Right cardiac atrium (tissue), 5 donors: ENCODE measurements at places on chromosomes 4 and X. TPM values are rescaled to one million over a fixed set of nuclear protein-coding genes. Genes with fewer than 3 reads are reported as not detected.

DNA sequence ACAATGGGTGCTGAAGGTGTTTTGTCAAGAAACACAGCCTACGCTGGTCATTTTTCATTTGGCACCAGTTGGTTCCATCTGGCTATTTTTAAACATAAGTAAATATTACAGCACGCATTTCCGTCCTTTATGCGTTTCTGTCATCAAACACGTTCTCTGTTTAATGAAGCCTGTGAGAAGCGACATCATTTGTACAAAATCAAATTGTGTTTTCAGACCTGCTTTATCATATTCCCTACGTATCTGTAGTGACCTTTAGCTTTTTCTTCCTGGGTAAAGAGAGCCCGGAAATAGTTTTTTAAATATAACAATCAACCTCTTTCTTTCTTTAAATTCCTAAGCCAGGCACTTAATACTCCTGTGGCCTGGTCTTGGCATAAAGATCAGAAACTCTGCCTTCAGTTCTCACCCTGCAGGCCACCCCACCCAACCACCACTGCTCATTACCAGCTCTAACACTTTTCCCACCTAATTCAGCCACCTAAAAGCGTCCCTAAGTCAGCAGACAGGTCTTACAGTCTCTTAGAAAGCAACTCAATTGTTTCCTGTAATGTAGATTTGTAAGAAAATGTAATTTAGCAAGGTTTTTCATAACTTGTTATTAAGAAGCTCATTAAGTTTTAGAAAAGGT, 30.4 kb downstream of the ACSL1 start:
- DNase-seq: no peak

C1GALT1C1 gene
- total RNA-seq: 23.6 TPM

DNA sequence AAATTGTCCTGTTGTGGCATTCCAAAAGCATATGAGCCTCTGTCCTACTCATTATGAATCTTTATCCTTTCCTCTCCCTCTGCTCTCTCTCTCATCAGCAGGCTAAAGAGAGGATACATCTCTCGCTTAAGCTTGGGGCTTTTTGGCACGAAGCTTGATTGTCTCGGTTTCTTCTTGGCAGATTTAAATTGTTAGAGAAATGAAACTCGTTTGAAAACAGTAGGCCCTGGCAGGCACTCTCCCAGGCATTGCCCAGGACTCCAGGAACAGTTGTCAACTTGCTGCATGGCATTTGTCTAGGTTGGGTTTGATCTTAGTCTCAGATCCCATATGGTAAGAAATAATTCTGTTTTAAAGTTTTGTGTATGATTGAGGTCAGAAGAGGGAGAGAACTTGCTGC, 35.5 kb downstream of the NAA11 start:
- DNase-seq: no peak

GRCh38 chrX:135688137-135688536, 25.3 kb upstream of the CT45A1 start:
- no peak for DNase-seq

CXCL9 gene
- 0.26 TPM for total RNA-seq

DNA sequence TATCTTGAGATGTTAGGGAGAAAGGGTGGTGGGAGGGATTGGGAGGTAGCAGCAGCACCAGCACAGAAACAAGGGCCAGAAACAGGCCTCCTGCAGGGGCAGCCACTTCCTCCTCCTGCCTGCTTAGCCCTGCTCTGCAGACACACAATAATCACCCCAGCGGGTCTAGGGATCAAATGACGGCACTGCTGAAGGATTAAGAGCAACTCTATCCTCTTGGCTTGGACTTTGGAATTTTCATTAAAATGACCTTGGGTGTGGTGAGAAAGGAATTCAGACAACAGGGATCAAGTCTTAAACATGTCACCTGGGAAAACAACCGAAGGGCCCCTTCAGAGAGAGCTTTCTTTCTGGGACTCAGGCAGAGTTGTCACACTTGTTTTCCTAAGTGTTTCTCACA, 353.4 kb downstream of the SPRY1 start:
- no peak for DNase-seq

GRCh38 chr4:54058171-54058570, 6.2 kb downstream of the CHIC2 start:
- DNase-seq: no peak

SPANXA2 gene
- not detected for total RNA-seq

DNA sequence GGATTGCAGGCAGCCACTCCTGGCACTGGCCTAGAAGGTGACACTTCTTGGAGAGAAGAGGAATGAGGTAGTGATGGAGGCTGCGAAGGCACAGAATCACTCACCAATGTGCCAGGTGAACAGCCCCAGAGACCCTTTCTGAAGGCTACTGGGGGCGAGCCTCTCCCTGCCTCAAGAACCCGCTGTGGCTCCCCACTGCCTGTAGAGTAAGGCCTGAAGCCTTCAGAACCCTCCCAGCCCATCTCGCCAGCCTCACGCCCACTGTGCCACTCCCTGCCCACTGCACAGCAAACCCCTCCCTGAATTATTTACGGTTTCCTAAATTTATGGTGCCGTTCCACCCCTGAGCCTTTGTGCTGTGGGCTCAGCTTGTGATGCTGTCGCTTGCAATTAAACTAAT, 24.2 kb upstream of the SORCS2 start:
- DNase-seq: peak; percentile 31

DNA sequence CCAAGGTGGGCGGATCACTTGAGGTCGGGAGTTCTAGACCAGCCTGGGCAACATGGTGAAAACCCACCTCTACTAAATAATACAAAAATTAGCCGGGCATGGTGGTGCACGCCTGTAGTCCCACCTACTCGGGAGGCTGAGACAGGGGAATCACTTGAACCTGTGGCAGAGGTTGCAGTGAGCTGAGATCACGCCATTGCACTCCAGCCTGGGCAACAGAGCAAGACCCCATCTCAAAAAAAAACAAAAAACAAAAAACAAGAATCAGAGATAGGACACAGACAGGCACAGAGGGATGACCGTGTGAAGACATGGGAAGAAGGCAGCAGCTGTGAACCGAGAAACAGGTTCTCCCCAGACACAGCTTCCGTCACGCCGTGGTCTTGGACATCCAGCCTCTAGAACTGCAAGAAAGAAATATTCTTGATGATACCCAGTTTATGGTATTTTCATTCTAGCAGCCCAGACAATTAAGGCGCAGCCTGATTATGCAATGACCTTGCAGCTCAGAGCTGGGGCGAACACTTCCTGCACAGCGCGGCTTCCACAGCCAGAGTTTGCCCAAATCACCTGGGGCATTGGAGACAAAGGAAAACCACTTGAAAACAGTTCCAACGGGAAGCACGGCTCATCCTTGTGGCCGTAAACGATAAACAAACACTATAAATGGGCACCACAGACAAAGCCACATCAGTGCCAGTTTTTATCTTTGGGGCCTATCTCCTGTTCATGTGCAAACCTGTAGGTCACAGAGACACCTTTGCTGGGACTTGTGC, 4.2 kb upstream of the ARSD start:
- no peak for DNase-seq

DNA sequence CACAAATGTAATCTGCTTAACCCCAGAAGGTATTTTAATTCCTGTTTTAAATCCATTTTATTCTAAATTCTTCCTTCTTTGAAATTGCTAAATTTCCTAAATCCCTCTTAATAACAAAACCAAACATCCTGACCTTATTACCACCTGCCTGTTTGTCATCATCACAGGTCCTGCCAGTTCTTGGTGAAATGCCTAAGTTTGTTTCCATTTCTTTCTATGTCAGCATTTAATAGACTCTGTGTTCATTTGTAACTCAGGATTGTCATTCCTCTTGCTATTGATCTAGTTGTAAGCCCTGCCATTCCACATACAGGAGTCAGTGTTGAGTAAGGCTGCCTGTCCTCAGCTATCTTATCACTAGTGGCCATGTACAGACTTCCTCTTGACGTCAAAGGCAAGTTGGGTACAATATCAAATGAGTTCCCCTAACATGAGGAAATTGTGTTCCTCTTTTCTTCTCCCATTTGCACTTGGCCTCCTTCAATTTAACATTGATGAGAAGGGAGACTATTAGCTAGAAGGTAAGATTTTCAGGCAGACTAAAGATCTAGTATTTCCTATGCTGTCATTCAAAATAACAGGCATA, 440.1 kb downstream of the AFF2 start:
- DNase-seq: no peak

DNA sequence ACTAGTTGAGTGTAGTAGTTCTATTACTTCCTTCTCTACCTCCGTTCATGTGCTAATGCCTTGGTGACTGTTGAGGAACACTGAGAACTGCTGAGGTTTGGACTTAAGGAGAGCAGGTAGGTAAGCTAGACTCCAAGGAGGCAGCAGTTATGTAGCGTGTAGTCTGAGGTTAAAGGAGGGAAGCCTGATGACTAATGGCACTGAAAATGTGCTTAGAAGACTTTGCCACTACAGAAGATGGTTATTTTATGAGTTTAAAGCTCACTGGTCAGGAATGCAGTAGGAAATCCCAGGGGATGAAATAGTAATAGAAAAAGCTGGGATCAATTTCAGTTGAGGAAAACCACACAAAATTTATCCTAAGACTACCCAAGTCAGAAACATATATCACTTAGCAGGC, 1077.3 kb downstream of the RAPGEF2 start:
- no peak for DNase-seq

RHOXF1 gene
- total RNA-seq: not detected

DNA sequence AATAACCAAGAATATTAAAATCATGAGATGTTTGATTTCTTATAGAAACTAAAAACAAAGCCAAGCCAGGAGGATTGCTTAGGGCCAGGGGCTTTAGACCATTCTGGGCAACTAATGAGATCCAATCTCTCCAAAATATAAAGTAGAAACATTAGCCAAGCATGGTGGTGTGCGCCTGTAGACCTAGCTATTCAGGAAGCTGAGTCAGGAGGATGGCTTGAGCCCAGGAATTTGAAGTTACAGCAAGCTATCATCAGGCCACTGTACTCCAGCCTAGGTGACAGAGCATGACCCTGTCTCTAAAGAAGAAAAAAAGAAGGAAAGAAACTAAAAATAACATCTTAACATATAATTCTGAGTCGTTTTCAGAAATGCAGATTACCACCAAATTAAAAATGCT, 96.7 kb downstream of the NAF1 start:
- no peak for DNase-seq

ZMYM3 gene
- total RNA-seq: 24.2 TPM

GRCh38 chr4:154872198-154872597, 91.1 kb downstream of the RBM46 start:
- no peak for DNase-seq

MAP9 gene
- 9.6 TPM for total RNA-seq

DNA sequence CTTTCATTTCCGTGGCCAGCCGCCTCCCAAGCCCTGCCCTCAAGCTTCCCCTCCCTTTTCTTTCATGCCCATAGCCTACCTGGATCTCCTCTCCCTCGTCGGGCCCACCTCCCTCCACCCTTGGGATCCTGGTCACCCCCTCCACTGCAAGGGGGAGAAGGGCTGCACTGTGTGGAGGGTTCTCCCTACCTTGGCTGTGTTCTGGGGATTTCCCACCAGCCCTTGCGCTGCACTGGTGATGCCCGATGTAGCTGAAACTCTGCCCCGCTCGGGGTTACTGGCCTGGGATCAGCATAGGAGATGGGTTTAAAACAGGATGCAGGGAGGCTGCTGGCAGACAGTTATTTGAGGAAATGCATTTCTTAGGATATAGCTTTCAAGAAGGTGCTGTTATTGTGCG, 128.9 kb downstream of the TBL1X start:
- no peak for DNase-seq

COL4A6 gene
- 18.1 TPM for total RNA-seq

CYTL1 gene
- 0.46 TPM for total RNA-seq

GRSF1 gene
- total RNA-seq: 77.8 TPM

DNA sequence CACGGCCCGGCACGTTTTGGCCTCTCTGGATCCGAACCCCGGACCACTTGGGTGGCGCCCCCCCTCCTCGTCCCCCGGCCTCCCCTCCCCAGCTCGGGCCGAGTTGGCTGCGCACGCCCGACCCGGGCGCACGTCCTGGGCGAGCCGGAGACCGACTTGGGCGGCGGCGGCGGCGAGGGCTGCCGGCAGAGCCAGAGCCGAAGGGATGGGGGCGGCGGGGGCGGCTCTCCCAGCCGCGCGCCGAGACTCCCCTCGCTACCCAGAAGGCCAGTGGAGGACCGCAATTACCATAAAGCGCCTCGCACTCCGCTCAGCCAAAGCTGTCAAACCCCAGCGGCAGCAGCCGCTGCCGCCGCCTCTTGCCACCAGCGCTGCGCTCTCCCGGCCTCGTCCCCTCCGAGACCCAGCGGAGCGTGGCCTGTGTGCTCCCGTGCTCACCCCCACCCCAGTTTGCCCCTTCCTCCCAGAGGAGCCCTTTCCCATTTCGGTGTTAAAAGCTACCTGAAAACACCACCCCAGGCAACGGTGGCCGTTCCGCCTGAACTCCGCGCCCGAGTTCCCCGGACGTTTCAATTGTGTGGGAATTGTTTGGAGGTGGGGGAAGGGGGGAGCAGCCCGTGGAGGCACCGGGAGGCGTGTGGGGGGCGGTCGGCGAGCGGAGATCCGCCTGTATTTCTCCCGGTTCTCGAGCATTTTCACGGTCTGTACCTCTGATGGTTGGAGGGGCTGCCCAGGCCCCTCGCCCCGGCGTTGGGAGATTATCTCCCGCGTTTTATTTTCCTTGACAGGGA, 701 bp upstream of the BCOR start:
- DNase-seq: peak; percentile 47

MTNR1A gene
- not detected for total RNA-seq

MAGEA2 gene
- total RNA-seq: not detected

DNA sequence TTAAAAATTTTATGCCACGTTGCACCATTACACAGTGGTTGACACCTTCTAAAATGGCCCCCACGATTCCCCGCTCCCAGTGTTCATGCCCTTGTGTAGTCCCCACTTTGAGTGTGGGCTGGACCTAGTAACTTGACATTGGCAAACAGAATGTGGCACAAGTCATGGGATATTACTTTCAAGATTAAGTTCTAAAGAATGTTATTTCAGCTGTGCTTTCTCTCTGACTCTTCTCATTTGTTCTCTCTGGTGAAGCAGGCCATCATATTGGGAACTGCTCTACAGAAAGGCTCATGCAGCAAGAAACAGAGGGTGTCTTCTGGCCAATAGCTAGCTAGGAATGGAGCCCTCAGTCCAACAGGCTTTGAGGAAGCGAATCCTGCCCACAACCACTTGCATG, 67.1 kb downstream of the ATXN3L start:
- no peak for DNase-seq

- DNase-seq: no peak
Measured at GRCh38 chr4:184234155-184234554, 16.5 kb upstream of the ENPP6 start.

DNA sequence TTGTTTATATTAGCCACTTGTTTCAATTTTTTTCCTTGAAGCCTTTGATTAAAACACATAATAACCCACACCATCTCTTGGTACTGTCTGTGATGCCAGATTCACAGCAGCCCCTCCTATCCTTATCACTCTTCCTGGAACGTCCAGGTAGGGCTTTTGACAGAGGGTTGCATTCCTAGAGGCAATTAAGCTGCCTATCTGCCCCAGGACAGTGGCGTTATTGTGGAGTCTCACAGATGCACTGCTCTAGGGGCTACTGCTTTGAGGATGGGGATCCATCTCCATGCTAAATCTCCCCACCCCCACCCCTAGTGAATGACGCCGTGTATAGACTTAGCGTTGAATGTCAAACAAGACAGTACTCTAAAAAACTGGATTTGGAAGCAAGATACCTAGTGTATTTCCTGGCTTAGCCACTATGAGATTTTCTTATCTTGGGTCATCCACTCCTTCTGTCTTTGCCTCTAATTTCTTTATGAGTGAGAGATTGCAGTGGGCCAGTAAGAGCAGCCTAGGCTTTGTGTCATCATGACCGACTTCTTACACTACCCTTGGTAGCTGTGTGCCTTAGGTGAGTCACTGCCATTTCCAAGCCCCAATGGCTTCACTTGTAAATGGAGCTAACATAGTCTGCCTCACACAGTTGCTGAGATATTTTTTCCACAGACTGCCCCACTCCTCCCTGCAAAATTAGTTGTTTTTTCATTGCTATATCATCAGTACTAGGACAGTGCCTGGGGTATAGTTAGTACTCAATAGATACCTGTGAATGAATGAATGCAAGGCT, 90.9 kb downstream of the EGF start:
- no peak for DNase-seq

KIF4A gene
- 0.28 TPM for total RNA-seq
